NB4 (cell line): ENCODE measurements at places on chromosomes 13 and 19.

- no peak for DNase-seq
Observed at GRCh38 chr13:76890021-76890420, 3.8 kb upstream of the KCTD12 start.

- peak; percentile 91 for DNase-seq
Observed at GRCh38 chr19:8504171-8504570, 1.7 kb upstream of the PRAM1 start.

GRCh38 chr13:58906329-58907007, 1257.3 kb downstream of the DIAPH3 start:
- DNase-seq = no peak

DNA sequence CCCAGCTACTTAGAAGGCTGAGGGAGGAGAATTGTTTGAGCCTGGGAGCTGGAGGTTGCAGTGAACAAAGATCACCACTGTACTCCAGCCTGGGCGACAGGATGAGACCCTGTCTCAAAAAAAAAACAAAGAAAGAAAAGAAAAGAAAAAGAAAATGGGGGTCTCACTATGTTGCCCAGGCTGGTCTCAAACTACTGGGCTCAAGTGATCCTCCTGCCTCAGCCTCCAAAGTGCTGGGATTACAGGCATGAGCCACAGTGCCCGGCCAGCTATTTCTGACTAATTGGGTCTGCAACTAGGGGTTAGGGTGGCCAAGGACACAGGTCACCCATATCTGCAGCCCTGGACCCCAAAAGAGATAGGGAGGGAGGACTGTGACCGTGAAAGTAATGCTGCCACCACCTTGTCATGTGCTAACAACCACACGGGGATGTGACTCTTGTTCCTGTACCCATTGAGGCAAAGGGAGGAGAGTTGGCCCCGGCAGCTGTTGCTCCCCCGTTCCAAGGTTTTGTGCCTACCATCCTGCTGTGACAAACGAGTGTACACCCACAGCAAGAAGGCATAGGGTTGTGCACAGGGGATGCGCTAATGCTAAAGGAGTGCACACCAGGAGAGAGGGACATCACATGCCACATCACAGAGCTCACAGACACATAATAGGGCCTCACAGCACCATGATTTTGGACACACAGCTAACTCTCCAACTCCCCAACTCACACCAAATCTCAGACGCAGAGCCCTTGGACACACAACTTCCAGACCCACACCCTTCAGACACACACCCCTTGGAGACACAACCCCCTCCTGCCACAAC, 619 bp downstream of the MEF2B start:
- no peak for DNase-seq

DNA sequence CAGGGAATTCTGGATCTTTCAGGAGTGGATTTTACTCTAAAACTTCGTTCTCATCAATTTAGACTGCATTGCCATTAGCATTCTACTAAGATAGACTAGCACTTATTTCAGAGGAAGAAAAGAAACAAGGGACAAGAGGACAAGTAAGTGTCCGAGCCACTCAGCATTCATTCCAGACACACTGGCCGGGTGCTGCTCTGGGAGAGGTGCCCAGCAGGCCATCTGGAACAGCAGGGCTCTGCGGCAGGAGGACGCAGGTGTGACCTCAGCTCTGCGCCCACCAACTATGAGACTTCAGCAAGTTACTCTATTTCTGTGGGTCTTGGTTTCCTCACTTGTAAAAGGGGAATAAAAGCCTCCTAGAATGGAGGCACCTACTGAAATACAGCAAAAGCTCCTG, 4.2 kb downstream of the EPS15L1 start:
- no peak for DNase-seq
